ENCODE measurements at places on chromosomes 5 and 9. TPM values are rescaled to one million over a fixed set of nuclear protein-coding genes. Genes with fewer than 3 reads are reported as not detected.

DNA sequence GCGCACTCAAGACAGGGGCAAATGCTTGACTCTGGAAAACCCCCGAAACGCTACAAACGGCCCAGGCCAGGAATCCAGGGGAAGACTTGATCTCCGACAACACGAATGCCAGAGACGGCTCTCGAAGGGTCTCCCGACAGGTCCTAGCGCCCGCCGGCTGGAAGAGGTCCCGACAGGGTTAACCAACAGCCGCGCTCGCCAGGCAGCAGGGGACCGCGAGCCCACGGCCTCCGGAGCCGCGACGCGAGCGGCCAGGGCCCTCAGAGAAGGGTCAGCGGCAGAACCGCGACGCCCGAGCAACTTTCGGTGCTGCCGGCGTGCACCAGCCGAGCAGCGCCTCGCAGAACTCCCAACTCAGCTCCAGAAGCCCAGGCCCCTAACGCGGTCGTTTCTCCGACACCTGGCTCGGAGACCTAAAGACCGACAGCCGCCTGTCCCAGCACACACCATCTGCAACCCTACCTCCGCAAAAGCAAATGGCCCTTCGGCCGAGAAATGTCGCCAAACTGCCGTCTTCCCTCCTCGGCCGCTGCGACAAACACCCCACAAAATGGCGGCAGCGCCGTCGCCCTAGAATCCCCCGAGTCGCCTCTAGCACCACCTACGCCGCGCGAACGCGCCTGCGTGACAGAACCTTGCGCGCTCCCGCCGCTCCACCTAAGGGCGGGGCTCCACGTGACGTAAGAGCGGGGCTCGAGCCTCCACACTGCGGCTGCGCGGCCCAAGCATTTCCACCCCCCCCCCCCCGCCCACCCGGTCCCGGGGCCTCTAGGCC lies at the start of gene CLK4:
CLK4 (minus strand) TSS at position 567 of the 775 bp plus-strand sequence. CDS start 3,634 bp downstream, outside the sequence.
- peak; percentile 97 for DNase-seq

GRCh38 chr9:124626276-124626675 lies 119.1 kb upstream of the NR5A1 start:
- no peak for DNase-seq

GRCh38 chr9:131669269-131670157 lies 70.4 kb downstream of the RAPGEF1 start:
- no peak for DNase-seq

The ZNG1E gene
- 101 TPM for total RNA-seq

The PCDHB12 gene
- not detected for total RNA-seq

The WWC1 gene
- total RNA-seq, result not detected
